ENCODE measurements at places on chromosomes 13 and 19. TPM values are rescaled to one million over a fixed set of nuclear protein-coding genes. Genes with fewer than 3 reads are reported as not detected.

Gene C1QTNF9
- not detected for total RNA-seq

Gene RNF225
- total RNA-seq, result not detected

Gene OR7C1
- total RNA-seq, result not detected

Gene TEX101
- not detected for total RNA-seq

Gene EPS8L1
- total RNA-seq, result 1.8 TPM

Gene RDH8
- not detected for total RNA-seq

Gene SGCG
- 0.75 TPM for total RNA-seq

Gene TPTE2
- total RNA-seq, result not detected

Gene ERFL
- total RNA-seq, result under 0.01 TPM

Gene CLEC17A
- not detected for total RNA-seq

Gene SLC15A1
- not detected for total RNA-seq

Gene F2RL3
- total RNA-seq, result 0.22 TPM

Gene ARRDC5
- total RNA-seq, result not detected

Gene KLK14
- not detected for total RNA-seq

Gene CEACAM3
- total RNA-seq, result not detected

Gene TEKTIP1
- not detected for total RNA-seq

Gene CCL25
- not detected for total RNA-seq

Gene ZNF700
- 11.5 TPM for total RNA-seq

Gene ELSPBP1
- not detected for total RNA-seq

Gene ZNF491
- 3.4 TPM for total RNA-seq

Gene SHKBP1
- total RNA-seq, result 32.9 TPM

Gene DKKL1
- 0.33 TPM for total RNA-seq

Gene FGF22
- total RNA-seq, result not detected

Gene CCDC194
- total RNA-seq, result not detected

Gene CEACAM8
- total RNA-seq, result not detected

Gene CCDC70
- total RNA-seq, result not detected

Gene TSKS
- total RNA-seq, result not detected

Gene TLE5
- 88.9 TPM for total RNA-seq

Gene SMIM24
- not detected for total RNA-seq
